ENCODE measurements at places on chromosomes 4 and X.

DNA sequence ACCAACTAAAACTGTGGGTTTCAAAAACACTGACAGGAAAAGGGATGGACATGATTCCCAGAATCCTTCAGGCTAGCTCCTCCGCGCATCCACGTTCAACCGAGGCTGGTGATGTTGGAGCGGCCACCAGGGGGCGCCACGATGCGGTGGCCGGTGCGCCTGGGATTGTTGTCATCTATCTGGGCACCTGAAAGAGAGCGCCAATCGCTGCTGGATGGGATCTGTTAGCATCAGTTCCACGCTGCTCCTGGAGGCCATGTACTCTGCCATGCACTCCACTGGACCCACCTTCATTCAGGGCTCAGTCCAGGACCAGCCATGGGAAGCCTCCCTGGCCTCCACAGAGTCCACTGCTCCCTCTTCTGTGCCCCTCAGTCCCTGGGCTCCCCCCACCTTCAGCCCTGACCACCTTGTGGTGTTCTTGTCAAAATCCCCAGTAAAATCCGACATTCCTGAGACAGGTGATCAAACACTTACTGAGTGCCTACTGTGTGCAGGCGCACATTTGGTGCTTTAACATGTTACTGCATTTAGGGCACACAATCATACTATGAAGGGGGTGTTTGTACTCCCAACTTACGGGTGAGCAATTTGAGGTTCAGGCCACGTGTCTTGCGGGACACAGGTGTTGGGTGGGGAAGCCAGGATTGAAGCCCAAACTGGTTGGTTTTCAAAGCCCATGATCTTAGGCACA is 71.1 kb downstream of the CRMP1 start:
- DNase-seq, result no peak

DNA sequence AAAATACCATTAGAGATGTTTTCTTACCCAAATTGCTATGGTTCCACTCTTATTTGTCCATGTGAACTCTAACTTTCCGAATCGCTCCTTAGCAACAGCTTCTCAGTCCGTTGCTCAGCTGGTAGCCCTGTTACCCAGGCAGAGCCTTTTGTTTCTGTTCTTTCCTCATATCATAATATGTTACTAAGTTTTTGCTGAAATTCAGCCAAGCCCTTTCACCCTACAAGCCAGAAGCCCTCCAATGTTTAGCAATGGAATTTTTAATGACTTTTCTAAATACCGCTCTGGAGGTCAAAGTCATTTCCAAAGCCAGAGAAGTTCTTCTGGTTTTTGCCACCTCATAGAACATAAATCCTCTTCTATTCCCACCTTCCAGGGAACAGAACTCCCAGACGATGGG is 1029.5 kb downstream of the C4orf33 start:
- DNase-seq, result no peak

GRCh38 chr4:19831644-19832285 is 419.9 kb upstream of the SLIT2 start:
- DNase-seq, result no peak

DNA sequence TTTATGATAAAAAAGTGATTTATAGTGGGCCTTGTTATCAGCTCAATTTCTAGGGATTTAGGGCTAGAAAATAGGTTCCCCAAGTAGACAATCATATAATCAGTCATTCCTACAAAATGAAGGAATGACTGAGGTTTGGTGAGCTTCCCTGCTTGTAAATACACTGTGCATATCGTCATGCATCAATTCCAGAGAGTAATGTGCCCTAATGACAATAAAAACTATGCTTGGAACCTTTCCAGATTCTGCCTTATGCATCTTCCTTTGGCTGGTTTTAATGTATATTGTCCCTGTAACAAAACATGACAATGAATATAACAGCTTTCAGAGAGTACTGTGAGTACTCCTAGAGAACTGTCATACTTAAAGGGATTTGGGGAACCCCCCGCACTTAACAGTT is 1310.9 kb downstream of the PCDH7 start:
- no peak for DNase-seq

DNA sequence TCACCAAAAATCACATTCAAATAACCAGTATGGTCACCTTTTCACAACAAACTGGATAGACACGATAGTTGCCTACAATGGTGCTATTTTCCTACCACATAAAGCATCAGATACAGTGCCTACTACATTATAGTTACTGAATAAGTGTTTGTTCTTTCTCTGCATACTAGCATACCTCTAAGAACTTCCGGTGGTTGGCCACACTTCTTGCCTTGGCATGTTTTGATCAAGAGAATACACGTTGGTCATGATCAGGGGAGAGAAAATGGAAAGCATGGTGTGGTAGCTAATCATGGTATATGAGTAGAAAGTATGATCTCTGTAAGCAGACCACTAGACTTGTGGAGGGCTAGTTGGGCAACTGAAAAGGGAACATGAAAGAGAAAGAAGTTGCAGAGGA is 322.8 kb upstream of the DIAPH2 start:
- DNase-seq, result no peak

GRCh38 chr4:86855572-86855971 is 6.4 kb upstream of the SLC10A6 start:
- DNase-seq, result no peak

- no peak for DNase-seq
Observed at GRCh38 chr4:129994715-129995114, 898.8 kb downstream of the C4orf33 start.

DNA sequence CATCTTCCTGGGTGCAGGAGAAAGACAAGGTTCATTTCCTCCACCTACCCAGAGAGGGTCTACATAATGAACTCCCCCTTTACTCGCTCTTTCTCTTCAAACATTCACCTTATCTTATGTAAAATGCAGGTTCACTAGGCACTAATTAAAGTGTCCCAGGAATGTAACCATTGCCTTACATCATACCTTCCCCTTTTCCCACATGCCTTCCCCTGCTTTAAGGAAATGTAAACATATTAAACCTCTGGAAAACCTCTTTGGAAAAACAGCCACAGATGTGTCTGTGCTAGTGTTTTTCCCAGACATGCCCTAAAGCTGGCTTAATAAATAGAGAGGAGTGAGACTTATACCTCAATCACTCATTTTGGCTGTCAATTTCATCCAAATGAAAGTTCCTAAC is 15.8 kb downstream of the TBC1D9 start:
- DNase-seq, result no peak

DNA sequence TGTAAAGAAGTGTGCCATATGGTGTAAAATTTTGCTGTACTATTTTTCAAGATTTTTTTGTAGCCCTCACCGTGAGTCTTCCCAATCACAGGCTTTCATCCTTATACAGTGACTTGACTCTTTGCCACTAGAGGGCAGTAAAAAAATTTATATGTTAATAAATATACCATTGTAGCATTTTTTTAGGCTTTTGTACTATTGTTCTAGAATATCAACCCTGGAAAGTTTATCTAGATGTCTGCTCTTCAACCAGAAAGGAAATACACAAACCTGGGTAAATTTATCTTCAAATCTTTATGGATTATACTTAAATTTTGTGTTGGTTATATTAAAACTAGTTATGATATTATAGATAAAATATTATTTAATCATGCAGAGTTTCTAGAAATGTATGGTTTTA is 235.3 kb downstream of the TENM3 start:
- peak; percentile 83 for DNase-seq

- DNase-seq, result no peak
Observed at GRCh38 chr4:5823542-5824211, 69.2 kb downstream of the CRMP1 start.

DNA sequence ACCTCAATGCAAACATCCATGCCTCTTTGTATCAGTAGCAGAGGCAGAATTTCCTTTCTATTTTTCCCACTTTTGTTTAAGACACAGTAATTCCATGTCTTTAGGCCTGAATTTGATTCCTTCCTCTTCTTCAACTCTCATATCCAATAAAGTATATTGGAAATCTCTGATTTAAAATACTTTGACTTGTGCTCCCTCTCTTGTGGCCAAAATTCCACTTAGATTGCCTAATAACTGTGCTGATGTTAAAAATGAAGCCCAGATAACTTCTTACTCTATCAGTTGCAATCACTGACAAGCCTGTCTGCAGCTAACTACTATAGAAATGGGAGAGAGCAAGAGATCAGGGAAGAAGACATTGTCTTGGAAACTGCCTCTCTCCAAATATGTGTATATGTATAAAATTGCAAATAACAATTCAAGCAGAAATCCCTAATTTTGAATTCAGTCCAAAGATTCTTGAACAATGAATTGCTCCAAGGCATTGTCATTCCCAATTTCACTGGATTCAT is 163.5 kb upstream of the SPIN4 start:
- no peak for DNase-seq

- DNase-seq, result no peak
Observed at GRCh38 chrX:13290891-13291614, 28.8 kb downstream of the ATXN3L start.

GRCh38 chrX:130091980-130092522 is 18.2 kb downstream of the ELF4 start:
- peak; percentile 90 for DNase-seq

- DNase-seq, result no peak
Observed at GRCh38 chr4:188196134-188196735, 57.0 kb downstream of the TRIML1 start.

DNA sequence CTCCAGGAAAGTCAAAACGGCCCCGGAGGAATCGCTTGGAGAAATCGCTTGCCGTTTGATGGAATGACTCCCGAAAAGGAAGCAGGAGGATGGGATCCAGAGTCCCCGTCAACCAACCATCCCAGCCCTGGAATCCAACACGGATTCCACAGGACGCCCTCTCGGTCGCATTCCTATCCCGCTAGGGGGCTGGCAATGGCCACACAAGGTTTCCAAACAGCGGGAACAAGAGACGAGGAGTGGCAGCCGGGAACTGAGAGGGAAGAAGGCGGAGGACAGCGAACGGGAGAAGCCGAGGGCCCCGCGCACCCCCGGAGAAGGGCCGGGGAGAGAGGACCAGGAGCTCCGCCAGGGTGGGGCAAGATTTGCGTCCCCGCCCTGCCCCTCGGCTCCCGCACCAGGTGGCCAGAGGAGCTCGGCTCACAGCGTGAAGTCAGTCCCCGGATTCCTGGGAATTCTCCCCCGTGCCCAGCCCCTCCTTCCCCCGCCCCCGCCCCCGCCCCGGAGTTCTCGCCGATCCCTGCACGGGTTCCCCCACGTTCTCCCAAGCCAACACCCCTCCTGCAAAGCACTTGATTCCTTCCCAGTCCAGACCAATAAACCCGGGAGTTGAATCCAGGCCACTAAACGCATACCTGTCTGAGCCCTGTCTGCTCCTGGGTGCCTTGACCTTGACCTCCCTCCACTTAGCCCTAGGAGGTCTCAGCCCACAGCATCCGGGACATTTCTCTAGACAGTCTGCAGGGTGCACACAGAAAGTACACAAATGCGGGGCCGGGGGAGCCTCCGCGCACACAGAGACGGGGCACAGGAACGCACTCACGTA is 1.4 kb downstream of the PDZD4 start:
- no peak for DNase-seq

- no peak for DNase-seq
Observed at GRCh38 chr4:2933566-2934076, 29.6 kb downstream of the NOP14 start.

DNA sequence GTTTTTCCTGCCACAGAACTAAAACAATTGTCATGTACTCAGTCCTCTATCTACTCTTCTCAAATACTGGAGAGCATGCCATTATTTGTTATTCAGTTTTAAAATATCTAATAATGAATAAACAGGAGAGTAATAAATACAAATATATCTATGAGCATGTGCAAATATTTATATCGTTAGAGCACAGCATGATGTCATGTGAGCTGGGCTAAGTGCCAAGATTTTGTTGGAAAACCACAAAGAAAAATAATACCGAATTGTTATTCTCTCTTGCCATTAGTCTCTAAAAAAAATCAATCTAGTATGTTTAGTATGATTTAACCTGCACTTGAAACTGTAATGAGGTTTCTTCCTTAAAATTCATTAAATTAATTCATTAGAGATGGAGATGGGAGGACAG is 97.3 kb downstream of the DDX60 start:
- peak; percentile 66 for DNase-seq

GRCh38 chr4:182048871-182049270 is 194.3 kb upstream of the TENM3 start:
- DNase-seq, result no peak

- no peak for DNase-seq
Observed at GRCh38 chr4:102321260-102321995, 23.9 kb downstream of the SLC39A8 start.

- DNase-seq, result no peak
Observed at GRCh38 chr4:95170176-95170575, 378.6 kb downstream of the UNC5C start.

- no peak for DNase-seq
Observed at GRCh38 chr4:145839151-145839550, 99.5 kb downstream of the ZNF827 start.

GRCh38 chr4:127370604-127371003 is 262.2 kb upstream of the INTU start:
- DNase-seq, result no peak

- no peak for DNase-seq
Observed at GRCh38 chr4:27176881-27177280, 316.2 kb downstream of the STIM2 start.

- no peak for DNase-seq
Observed at GRCh38 chr4:26083987-26084386, 170.0 kb downstream of the SMIM20 start.
